ENCODE measurements at places on chromosomes 6 and 20. TPM values are rescaled to one million over a fixed set of nuclear protein-coding genes. Genes with fewer than 3 reads are reported as not detected.

Gene KIF13A
- 72.6 TPM for total RNA-seq

Gene TBCC
- total RNA-seq, result 32.3 TPM

Gene ASIP
- total RNA-seq, result not detected

Gene ELOVL4
- 5.6 TPM for total RNA-seq

Gene PROKR2
- total RNA-seq, result not detected

Gene SSTR4
- total RNA-seq, result not detected

Gene PAX1
- not detected for total RNA-seq

Gene HLA-DPA1
- total RNA-seq, result 2.8 TPM

Gene TREM2
- total RNA-seq, result 0.57 TPM

Gene EDN3
- total RNA-seq, result not detected

Gene DNAH8
- 0.09 TPM for total RNA-seq

Gene CRIP3
- not detected for total RNA-seq

Gene AVP
- not detected for total RNA-seq

Gene FKBP1C
- 0.57 TPM for total RNA-seq

Gene KCNG1
- 16.7 TPM for total RNA-seq

Gene ZNF391
- 0.92 TPM for total RNA-seq

Gene SEL1L2
- total RNA-seq, result not detected

Gene CALHM6
- 2.3 TPM for total RNA-seq

Gene LRRC1
- total RNA-seq, result 7.9 TPM

Gene CRYBG1
- total RNA-seq, result 4.4 TPM

Gene SIRPB2
- total RNA-seq, result not detected

Gene ZSCAN31
- 7.8 TPM for total RNA-seq

Gene MAP3K4
- 38.1 TPM for total RNA-seq

Gene SLC17A1
- total RNA-seq, result not detected

Gene NKX2-4
- not detected for total RNA-seq

Gene FRS3
- total RNA-seq, result 0.85 TPM

Gene ZFP57
- not detected for total RNA-seq

Gene PYGB
- total RNA-seq, result 73.7 TPM

Gene PGC
- not detected for total RNA-seq

Gene TMEM170B
- total RNA-seq, result 2.1 TPM

All from smooth muscle cell of bladder (primary cell).